ENCODE measurements at places on chromosomes 6 and 20.
A peak's percentile ranks its signal among the peaks of the same experiment; 100 is the strongest.

- no peak for DNase-seq
- H3K4me3 ChIP-seq = peak overlapping the region; percentile 70
- H3K36me3 ChIP-seq = no peaks in the 10 kb centered on the region
- no peaks in the 10 kb centered on the region for H3K4me1 ChIP-seq
- H3K27me3 ChIP-seq = no peaks in the 10 kb centered on the region
Observed at GRCh38 chr6:28657769-28658465, 132.2 kb downstream of the GPX5 start.

DNA sequence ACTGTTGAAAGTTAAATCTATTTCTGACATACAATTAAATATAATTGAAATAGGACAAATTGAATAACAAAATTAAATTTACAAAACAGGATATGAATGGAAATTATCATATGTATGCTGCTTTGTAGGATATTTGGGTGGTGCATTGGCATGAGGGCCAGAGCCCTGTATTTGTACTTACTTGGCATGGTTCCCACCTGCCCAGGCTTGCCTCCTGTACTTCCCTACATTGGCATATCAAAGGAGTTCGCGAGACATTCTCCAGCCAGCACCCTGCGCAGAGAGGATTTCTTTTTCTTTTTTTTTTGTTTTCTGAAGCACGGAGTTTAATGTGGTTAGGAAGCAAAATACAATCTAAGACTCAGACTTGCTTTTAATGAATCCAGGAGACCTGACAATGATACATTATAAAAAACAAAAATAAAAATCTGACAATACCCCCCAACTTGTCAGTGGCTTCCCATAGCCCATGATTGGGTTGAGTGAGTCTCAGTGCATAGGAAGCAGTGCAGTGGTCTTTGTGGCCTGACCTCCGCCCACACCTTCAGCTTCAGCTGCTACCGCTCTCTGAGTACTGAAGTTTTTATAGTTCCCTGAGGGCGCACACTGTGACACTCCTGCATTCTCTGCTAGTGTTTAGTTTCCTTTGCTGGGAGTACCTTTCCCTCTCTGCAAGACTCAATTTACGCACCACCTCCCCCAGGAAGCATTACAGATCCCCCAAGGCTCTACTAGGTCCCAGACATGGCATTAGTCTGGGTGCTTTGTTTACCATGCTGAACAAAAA is 440.8 kb downstream of the UTRN start:
- no peaks in the 10 kb centered on the region for H3K27me3 ChIP-seq
- DNase-seq = no peak
- no peaks in the 10 kb centered on the region for H3K36me3 ChIP-seq
- H3K4me1 ChIP-seq = peaks cover 2% of the 10 kb centered on the region
- H3K4me3 ChIP-seq = no peak overlapping the region

DNA sequence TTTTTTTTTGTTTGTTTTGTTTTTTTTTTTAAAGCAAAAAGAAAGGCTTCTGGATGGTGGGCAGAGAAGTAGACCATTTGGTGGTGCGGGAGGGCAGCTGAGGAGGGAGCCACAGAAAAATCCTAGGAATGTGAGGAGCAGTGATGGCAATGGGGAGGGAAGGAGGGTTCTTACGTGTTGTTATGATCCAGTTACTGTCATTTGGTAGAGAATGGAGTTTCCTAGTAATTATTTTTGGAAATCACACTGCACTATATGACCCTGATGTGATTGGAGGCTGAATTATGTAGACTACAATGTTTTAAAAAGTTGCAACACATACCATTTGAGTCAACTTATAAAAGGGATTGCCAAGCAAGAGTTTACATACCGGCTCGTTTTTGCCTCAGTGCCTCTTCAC is 22.1 kb downstream of the ADGRF5 start:
- H3K4me3 ChIP-seq = no peak overlapping the region
- no peak for DNase-seq
- H3K36me3 ChIP-seq = no peaks in the 10 kb centered on the region

DNA sequence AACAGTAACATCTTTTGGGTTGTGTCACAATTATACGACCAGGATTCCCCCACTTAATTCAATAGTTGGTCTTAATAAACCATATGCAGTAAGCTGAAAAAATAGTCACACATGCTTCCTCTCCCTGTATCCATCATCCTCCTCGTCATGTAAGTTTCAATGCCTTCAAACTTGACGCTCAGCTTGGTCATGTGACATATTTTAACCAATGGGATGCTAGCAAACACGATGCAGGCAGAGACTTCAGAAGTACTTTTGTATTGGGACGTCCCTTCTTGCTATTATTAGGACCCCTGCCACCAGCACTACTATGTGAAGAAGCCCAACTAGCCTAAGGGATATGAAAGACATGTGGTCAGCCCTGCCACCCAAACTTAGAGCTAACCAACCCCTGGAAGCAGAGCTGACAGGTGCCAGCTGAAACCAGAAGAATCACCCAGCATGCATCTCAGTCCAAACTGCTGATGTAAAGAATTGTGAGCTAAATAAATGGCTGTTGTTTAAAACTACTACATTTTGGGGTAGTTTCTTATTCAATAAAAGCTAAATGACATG is 49.3 kb downstream of the CGA start:
- DNase-seq = no peak
- H3K4me3 ChIP-seq = no peak overlapping the region
- no peaks in the 10 kb centered on the region for H3K27me3 ChIP-seq
- no peaks in the 10 kb centered on the region for H3K36me3 ChIP-seq
- H3K4me1 ChIP-seq = no peaks in the 10 kb centered on the region
- H3K27ac ChIP-seq = no peak overlapping the region

GRCh38 chr6:324729-325125 is 32.4 kb downstream of the DUSP22 start:
- H3K27me3 ChIP-seq = no peaks in the 10 kb centered on the region
- H3K4me1 ChIP-seq = 0 out of 2 replicates have a peak, but pooled peaks cover 5% of the 10 kb centered on the region
- H3K27ac ChIP-seq = no peak overlapping the region
- H3K36me3 ChIP-seq = no peaks in the 10 kb centered on the region
- H3K4me3 ChIP-seq = no peak overlapping the region

- H3K27ac ChIP-seq = no peak overlapping the region
- no peaks in the 10 kb centered on the region for H3K36me3 ChIP-seq
- H3K4me1 ChIP-seq = no peaks in the 10 kb centered on the region
- DNase-seq = no peak
- H3K4me3 ChIP-seq = no peak overlapping the region
Observed at GRCh38 chr6:136370988-136371728, 81.5 kb upstream of the BCLAF1 start.

GRCh38 chr6:17679726-17680125 is 27.0 kb downstream of the NUP153 start:
- peak; percentile 2 for DNase-seq
- no peak overlapping the region for H3K4me3 ChIP-seq
- no peaks in the 10 kb centered on the region for H3K27me3 ChIP-seq
- H3K27ac ChIP-seq = no peak overlapping the region
- peaks cover 12% of the 10 kb centered on the region for H3K4me1 ChIP-seq

- H3K27ac ChIP-seq = no peak overlapping the region
- H3K27me3 ChIP-seq = no peaks in the 10 kb centered on the region
- DNase-seq = no peak
- no peaks in the 10 kb centered on the region for H3K36me3 ChIP-seq
- 0 out of 2 replicates have a peak, but pooled peaks cover 2% of the 10 kb centered on the region for H3K4me1 ChIP-seq
Observed at GRCh38 chr6:14738933-14739332, 506.9 kb upstream of the JARID2 start.

- H3K4me3 ChIP-seq = no peak overlapping the region
- H3K4me1 ChIP-seq = 0 out of 2 replicates have a peak, but pooled peaks cover 3% of the 10 kb centered on the region
- no peak overlapping the region for H3K27ac ChIP-seq
- no peak for DNase-seq
- H3K27me3 ChIP-seq = no peaks in the 10 kb centered on the region
- no peaks in the 10 kb centered on the region for H3K36me3 ChIP-seq
Observed at GRCh38 chr20:8526610-8527009, 394.5 kb downstream of the PLCB1 start.

- no peak for DNase-seq
- no peaks in the 10 kb centered on the region for H3K27me3 ChIP-seq
- H3K27ac ChIP-seq = no peak overlapping the region
- no peaks in the 10 kb centered on the region for H3K36me3 ChIP-seq
- H3K4me1 ChIP-seq = no peaks in the 10 kb centered on the region
- H3K4me3 ChIP-seq = no peak overlapping the region
Observed at GRCh38 chr6:24330137-24330732, 27.6 kb downstream of the DCDC2 start.

DNA sequence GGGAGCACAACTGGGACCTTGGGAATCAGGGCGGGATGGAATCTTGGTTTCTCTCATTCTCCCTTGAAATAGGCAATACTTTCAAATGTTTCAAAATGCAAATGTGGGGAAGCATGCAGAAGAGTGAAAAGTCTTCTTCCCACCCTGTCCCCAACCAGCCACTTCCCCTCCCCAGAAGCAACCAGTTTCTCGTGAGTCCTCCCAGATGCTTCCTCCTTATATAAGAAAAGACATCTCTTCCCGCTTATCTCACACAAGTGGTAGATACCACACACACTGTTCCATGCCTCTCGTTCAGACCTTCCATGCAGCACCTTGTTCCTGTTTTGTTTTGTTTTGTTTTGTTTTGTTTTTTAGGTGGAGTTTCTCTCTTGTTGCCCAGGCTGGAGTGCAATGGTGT is 25.1 kb downstream of the HCK start:
- no peaks in the 10 kb centered on the region for H3K4me1 ChIP-seq
- no peak for DNase-seq
- H3K27me3 ChIP-seq = no peaks in the 10 kb centered on the region
- H3K27ac ChIP-seq = no peak overlapping the region
- H3K4me3 ChIP-seq = no peak overlapping the region

- no peak overlapping the region for H3K27ac ChIP-seq
- H3K4me1 ChIP-seq = no peaks in the 10 kb centered on the region
- H3K27me3 ChIP-seq = no peaks in the 10 kb centered on the region
- H3K36me3 ChIP-seq = no peaks in the 10 kb centered on the region
- no peak for DNase-seq
Observed at GRCh38 chr6:108807928-108808327, 40.3 kb upstream of the ARMC2 start.

DNA sequence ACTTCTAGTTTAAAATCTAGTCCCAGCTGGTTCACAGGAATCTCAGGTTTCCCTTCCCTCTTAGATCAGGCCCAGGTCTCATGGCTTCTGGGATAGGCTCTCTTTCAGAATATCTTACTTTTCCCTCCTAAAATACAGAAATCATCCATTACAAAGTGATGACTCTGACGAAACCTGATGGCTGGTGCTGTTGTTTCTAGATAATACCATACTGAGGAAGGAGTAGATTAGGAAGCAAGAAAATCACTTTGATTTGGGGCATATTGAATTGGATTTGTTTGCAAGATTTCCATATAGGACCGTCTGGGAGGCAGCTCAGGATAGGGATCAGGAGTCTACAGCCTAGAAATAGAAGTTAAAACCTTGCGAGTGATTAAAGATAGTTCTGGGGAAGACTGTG is 3.6 kb downstream of the ZKSCAN3 start:
- no peak overlapping the region for H3K27ac ChIP-seq
- peaks cover 6% of the 10 kb centered on the region for H3K4me1 ChIP-seq
- H3K36me3 ChIP-seq = no peaks in the 10 kb centered on the region
- no peak overlapping the region for H3K4me3 ChIP-seq

DNA sequence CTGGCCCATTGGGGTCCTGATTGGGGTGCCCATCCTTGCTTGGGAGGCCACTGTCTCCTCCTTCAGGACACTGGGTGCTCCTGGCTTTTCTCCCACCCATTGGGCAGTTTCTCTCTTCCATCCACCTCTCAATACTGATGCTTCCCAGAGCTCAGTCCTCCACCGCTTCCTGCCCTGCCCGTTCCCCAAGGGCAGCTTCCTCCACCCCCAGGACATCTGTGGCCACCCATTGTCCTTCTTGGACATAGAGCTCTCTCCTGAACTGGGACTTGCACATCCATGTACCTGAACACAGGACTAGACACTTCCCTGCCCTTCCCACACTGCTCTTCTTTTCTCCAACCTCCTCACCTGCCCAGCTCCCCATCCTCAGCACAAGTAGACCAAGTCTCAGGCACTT is 69.4 kb upstream of the NNAT start:
- no peaks in the 10 kb centered on the region for H3K4me1 ChIP-seq
- no peak for DNase-seq
- no peaks in the 10 kb centered on the region for H3K36me3 ChIP-seq
- no peak overlapping the region for H3K27ac ChIP-seq
- H3K4me3 ChIP-seq = no peak overlapping the region

GRCh38 chr20:6705926-6706548 is 61.4 kb upstream of the BMP2 start:
- H3K36me3 ChIP-seq = no peaks in the 10 kb centered on the region
- H3K27ac ChIP-seq = no peak overlapping the region
- no peaks in the 10 kb centered on the region for H3K27me3 ChIP-seq
- no peak for DNase-seq

DNA sequence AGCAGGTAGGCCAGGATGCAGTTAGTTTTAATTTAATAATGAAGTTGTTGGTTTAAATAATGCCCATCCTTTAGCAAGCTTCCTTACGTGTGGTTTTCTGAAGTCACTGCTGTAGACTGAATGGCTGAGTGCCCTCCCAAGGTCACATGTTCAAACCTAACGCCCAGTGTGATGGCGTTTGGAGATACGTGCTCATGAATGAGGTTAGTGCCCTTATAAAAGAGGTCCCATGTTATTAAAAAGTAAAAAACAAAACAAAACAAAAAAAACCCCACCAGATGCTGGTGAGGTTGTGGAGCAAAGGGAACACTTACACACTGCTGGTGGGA is 16.3 kb downstream of the LRP11 start:
- H3K36me3 ChIP-seq = no peaks in the 10 kb centered on the region
- no peak overlapping the region for H3K4me3 ChIP-seq
- DNase-seq = no peak
- H3K27ac ChIP-seq = no peak overlapping the region

- H3K36me3 ChIP-seq = no peaks in the 10 kb centered on the region
- no peaks in the 10 kb centered on the region for H3K27me3 ChIP-seq
- no peak overlapping the region for H3K27ac ChIP-seq
- H3K4me3 ChIP-seq = no peak overlapping the region
Observed at GRCh38 chr20:3901706-3902440, 12.7 kb downstream of the PANK2 start.

- peak overlapping the region; percentile 32 for H3K4me3 ChIP-seq
- DNase-seq = no peak
- no peak overlapping the region for H3K27ac ChIP-seq
- peaks cover 39% of the 10 kb centered on the region for H3K4me1 ChIP-seq
- peaks cover 90% of the 10 kb centered on the region for H3K27me3 ChIP-seq
- H3K36me3 ChIP-seq = no peaks in the 10 kb centered on the region
Observed at GRCh38 chr6:10415617-10416480, 975 bp upstream of the TFAP2A start.

DNA sequence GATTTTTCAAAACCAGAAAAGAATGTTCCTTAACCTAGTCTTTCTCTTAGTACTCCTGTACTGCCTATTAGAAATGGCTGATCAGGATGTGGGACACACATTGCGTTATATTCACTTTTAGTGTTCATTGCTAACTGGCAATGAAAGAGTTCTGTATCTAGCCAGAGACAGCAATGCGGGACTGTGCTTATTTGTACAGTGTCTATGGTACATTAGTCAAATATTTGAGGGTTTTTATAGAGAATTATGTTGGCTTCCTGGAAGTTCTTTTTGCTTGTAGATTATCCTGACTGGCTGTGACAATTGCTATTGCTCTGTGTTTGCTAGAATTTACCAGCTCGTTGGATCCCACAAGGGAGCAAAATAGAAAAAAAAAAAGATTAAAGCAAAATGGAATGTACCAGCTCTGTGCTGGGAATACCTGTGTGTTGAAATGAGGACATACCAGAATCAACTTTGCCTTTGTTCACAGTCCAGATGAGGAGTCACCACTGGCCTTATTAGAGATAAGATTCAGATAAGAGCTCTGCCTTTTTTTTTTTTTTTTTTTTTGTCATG is 22.4 kb upstream of the IFNGR1 start:
- H3K27ac ChIP-seq = no peak overlapping the region
- H3K4me3 ChIP-seq = no peak overlapping the region

- no peak overlapping the region for H3K27ac ChIP-seq
- DNase-seq = no peak
- H3K4me3 ChIP-seq = no peak overlapping the region
- no peaks in the 10 kb centered on the region for H3K27me3 ChIP-seq
Observed at GRCh38 chr20:37421060-37421905, 75.3 kb downstream of the SRC start.

Measured in H1 (cell line).